GM19239 (cell line): ENCODE measurements at places on chromosomes 16 and 17.

DNA sequence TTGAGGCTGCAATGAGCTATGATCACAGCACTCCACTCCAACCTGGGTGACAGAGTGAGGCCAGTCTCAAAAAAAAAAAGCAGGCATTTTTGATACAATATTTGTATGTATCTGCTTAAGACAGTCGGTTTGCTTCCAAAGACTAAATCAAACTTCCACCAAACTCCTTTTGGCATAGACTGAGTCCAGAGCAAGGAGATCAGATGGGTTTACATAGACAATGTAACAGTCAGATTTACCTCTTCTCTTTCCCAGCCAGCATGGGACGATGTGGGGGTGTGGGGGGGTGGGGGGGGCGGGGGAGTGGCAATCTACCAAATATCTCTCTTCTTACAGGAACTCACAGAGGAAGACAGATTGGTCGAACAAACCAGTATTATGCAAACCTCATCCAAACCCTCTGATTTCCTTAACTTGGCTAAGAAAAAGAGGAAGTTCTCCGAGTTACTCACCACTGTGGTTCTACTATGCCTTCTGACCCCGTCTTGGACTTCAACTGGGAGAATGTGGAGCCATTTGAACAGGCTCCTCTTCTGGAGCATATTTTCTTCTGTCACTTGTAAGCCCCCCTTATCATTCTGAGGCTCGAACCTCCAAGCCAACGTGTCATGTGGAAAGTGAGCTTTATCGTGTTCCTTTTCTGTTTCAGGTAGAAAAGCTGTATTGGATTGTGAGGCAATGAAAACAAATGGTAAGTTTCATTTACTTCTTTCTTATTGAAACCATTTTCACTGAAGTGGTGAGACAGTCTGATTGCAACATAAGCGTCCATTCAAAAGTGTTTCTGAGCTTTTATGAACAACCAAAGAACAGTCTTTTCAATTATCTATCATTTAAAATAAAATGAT is at the start of gene MILR1:
TSS of gene MILR1 (plus strand) at position 451 of the 848 bp plus-strand sequence. CDS start at position 505, 54 bp downstream.
- peak; percentile 27 for DNase-seq

DNA sequence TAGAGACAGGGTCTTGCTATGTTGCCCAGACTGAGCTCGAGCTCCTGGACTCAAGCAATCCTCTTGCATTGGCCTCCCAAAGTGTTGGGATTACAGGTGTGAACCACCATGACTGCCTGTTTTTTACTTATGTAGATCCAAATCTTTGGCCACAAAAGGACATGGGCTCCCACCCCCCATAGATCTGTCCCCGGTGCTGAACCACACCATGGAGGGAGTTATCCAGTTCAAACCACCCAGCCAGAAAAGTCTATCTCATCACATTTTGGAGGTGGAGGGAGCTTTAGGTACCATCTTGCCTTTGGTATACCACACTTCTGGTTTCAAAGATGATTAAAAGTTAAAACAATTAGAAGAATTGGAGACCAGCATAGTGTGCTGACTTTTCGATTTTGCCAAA is 26.2 kb downstream of the SHISA9 start:
- DNase-seq = no peak

DNA sequence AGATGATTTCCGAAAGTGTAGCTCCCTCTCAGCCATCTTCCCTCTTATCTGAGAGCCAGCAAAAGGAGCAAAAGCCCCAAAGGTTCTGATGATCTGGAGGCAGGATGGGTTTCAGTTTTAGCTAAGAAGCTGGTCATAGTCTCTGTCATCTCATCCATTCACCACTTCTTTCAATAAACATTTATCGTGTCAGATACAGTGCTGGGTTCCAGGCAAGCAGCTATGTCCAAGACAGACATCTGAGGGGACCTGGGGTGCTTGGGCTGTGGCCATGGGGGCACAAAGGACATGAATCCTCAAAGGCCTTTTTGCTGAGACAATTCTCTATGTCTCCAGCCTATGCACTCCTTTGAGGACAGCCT is 1.0 kb upstream of the ETV4 start:
- no peak for DNase-seq

DNA sequence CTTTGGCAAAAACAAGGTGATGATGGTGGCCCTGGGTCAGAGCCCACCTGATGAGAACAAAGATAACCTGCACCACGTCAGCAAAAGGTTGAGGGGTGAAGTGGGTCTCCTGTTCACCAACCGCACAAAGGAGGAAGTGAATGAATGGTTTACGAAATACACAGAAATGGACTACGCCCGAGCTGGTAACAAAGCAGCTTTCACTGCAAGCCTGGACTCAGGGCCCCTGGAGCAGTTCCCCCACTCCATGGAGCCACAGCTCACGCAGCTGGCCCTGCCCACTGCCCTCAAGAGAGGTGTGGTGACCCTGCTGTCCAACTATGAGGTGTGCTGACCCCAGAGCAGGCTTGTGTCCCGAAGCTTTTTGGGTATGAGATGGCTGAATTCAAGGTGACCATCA is 29.7 kb upstream of the DLX4 start:
- DNase-seq = no peak

DNA sequence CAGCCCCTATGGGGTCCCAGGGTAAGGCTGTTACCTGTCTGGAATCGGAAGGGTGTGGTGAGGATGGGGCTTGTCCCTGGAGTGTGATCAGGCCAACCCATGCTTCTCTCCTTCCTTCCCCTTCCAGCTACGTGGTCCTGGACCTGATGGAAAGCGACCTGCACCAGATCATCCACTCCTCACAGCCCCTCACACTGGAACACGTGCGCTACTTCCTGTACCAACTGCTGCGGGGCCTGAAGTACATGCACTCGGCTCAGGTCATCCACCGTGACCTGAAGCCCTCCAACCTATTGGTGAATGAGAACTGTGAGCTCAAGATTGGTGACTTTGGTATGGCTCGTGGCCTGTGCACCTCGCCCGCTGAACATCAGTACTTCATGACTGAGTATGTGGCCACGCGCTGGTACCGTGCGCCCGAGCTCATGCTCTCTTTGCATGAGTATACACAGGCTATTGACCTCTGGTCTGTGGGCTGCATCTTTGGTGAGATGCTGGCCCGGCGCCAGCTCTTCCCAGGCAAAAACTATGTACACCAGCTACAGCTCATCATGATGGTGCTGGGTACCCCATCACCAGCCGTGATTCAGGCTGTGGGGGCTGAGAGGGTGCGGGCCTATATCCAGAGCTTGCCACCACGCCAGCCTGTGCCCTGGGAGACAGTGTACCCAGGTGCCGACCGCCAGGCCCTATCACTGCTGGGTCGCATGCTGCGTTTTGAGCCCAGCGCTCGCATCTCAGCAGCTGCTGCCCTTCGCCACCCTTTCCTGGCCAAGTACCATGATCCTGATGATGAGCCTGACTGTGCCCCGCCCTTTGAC is 2.4 kb downstream of the MAPK7 start:
- DNase-seq = no peak

GRCh38 chr17:74578979-74579378 is 11.7 kb upstream of the CD300H start:
- DNase-seq = no peak

DNA sequence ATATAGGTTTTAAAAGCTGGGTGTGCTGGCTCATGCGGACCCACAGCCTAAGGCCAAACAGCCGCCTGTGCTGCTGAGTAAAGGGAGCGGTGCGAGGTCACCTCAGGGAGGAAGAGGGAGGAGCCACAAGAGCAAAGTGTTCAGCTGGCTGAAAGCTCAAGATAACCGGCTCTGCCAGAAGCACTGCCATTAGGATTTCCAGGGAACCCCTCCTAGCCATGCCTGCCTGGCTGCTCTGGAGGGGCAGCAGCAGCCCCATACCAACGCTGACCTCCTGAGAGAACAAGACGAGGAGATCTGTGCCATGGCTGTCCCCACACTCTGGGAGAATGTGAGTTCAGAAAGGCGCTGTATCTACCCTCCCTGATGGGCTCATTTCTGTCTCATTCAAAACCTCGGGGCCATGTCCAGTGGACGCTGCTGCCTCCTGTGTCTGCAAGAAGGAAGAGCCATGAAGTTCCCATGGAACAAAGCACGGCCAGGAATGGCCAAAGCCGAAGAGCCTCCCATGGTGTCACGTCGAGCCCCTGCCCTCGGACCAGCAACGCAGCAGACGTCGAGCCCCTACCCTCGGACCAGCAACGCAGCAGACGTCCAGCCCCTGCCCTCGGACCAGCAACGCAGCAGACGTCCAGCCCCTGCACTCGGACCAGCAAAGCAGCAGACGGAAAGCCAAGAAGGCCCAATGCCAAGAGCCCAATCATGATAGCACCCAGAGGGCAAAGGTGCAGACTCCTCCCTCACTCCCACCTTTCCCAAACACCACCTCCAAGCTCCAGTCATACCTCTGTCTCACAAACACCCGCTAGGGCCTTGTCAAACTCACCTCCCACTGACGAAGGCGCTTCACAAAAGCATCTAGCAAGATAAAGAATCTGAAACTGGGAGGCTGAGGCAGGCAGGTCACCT is 107.0 kb downstream of the ANKRD11 start:
- no peak for DNase-seq

- no peak for DNase-seq
Observed at GRCh38 chr17:79615446-79615845, 4.6 kb upstream of the RBFOX3 start.

- no peak for DNase-seq
Observed at GRCh38 chr16:8736123-8736668, 61.2 kb downstream of the TMEM186 start.

DNA sequence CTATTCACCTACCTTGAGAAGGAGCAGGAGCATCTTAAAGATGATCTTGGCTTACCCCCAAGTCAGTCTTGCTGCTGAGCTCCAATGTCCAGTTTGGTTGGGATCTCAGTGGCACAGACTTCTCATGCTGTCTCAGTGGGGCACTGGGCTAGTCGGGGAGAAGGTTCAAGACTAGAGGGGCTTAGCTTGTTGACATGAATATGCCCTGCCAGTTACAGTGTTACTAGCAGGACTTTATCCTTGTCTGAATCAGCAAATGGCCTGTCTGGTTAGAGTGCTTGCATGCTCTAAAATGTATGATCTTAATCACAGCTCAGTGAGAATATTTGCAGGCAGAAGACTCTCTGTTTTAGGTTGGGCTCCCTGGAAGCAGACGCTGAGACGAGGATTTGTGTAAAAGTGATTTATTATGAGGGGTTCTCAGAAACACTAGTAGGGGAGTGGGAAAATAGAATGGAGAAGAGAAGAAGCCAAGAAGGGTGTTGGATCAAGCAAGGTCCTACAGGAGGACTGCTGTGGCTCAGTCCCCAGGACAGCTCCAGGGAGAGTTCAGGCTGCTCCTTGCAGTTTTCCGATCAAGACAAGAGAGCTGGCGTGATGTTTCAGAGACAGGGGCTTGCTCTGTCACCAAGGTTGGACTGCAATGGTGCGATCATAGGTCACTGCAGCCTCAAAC is 150.4 kb upstream of the HS3ST2 start:
- DNase-seq = no peak

- no peak for DNase-seq
Observed at GRCh38 chr16:84292011-84292410, 2.7 kb upstream of the WFDC1 start.

GRCh38 chr17:7557775-7558543 is 591 bp upstream of the TNFSF13 start:
- no peak for DNase-seq

GRCh38 chr16:70695331-70696070 is 9.6 kb upstream of the MTSS2 start:
- DNase-seq = no peak

GRCh38 chr17:27381007-27381501 is 75.2 kb upstream of the KSR1 start:
- peak; percentile 75 for DNase-seq
